ENCODE measurements at places on chromosomes 3 and 15.

DNA sequence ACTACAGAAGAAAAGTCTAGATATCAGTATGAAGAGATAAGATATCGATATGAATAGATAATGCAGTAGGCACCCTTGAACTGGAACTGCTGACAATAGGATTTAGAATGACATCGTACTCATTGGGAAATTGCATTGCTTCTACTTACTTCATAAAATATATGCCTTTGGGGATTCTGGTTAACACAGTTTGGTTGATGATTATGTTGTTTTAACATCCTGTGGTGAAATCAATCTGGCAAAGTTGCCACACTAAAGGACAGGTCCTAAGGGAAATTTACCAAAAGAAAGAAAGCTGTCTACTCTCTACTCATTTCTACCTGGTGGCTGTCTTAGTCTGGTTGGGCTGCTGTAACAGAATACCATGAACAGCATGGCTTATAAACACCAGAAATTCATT lies 417.4 kb upstream of the DPH6 start:
- DNase-seq, result no peak

DNA sequence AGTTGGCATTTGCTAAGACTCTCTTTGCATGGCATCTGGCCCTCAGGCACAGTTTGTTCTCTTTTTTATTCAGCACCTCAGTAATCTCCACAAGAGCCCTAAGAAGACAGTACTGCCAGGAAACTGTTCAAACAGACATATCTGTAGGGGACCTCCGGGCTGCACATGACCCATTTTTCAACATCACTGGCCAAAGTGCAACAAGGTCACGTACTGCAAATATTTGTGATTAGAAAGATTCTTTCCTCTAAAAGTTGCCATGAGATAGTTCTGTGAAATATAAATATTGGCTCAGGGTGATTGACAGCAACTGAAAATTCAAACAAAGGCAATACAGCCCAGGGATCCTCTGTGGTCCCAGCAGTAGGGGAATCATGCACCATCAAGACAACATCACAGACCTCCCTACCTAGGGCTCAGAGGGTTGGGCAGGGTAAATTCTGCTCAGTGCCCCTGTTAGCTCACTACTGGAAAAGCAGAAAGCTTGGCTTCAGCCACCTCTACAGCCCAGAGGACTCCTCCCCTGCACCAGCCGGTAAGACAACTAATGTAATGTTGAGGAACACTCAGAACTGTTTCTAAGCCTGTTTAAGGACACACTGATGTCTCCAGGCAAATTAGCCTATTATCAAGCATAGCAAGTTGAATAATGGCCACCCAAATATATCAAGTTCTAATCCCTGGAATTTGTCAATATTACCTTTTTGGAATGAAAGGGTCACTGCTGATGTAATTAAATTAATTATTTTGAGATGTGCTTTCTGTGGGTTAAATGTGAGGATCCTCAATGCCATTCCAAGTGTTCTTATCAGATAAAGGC lies 117.4 kb upstream of the LPP start:
- no peak for DNase-seq

DNA sequence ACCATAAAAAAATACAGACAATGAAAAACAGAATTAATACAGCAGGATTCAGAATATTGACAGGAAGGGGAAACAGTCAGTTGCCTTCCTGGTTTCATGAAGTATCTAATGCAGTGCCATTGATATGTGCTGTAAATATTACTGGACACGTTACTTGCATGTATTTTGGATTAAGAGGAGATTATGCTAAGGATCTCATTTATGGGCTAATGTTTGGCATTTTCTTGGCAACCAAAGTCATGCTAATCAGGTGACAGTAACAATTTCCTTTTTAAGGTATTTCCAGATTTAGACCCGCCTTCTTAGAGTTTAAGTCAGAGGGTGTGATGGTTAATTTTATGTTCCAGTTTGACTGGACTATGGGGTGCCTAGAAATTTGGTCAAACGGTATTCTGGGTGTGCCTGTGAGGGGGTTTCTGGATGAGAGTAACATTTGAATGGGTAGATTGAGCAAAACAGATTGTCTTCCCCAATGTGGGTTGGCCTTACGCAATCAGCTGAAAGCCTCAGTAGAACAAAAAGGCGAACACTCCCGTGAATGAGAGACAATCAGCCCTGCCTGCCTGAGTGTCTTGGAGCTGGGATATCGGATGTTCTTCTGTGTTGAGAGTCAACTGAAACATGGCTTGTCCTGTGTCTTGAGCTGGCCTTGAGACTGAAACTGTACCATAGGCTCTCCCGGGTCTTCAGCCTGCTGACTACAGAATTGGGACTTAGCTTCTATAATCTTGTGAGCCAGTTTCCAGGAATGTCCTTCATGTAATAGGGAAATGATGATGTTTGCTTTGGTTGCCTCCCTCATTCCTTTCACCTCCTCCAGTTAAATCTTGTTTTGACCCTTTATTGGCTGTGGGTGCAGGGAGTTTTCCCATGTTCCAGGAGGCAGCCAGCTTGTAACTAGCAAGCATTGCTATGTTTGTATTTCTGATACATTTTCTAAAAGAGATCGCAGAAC lies 10.5 kb downstream of the SQOR start:
- no peak for DNase-seq

GRCh38 chr15:85421116-85421925 lies 40.9 kb downstream of the AKAP13 start:
- DNase-seq, result no peak

- no peak for DNase-seq
These were observed at the start of gene PLA1A for GRCh38 chr3:119597548-119598288. Gene PLA1A (plus strand): TSS chr3:119597885. CDS start chr3:119597914, 29 bp downstream.

- no peak for DNase-seq
These were observed 160.4 kb downstream of the UACA start for GRCh38 chr15:70602834-70603560.

GRCh38 chr3:99118381-99118780 lies 216.9 kb upstream of the DCBLD2 start:
- no peak for DNase-seq

DNA sequence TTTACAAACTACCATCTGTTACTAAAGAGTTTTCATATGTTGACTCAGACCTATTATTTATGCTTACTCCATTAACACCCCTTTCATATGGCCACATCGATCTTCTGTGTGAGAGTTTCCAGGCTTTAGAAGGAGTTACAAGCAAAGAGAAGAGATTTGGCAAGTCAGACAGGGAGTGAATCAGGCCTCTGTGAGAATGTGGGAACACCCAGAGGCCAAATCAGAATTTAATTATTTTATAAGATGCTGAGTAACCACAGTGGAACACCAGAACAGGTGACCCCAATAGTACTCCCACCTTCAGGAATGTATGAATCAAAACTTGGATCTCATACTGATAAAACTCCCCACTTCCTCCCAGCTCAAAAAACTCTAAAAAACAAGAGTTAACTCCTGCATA lies 42.0 kb downstream of the IFT57 start:
- no peak for DNase-seq

- DNase-seq, result no peak
These were observed 25.3 kb downstream of the MEF2A start for GRCh38 chr15:99590913-99591646.

DNA sequence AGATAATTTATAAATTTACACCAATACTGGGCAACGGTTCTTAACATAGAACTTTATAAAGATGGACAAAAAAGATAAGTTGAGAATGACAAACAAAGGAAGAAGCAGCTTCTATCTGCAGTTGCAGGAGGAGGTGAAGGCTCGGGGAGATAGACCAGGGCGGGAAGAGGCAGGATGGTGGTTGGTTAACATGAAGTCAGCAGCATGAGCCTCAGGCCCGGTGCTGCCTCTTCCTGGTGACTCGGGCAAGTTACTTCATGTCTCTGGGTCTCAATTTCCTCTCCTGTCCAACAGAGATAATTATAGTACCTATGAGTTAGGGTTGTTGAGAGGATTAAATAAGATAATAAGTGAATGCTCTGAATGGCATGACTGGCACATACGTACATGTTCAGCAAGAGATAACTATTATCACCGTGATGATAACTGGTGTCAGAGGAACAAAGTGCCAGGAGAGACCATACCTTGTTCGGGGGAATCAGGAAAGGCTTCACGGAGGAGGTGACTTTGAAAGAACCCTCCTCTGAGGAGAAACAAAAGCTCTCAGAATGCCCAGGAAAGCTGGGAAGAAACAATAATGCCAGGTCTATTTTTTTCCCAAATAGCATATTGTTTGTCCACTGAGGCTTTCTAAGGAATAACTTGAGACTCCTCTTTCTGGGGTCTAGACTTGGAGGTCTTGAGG lies 4.4 kb downstream of the PAK6 start:
- DNase-seq, result no peak

- no peak for DNase-seq
These were observed 102.7 kb downstream of the IMPG2 start for GRCh38 chr3:101217472-101218245.

DNA sequence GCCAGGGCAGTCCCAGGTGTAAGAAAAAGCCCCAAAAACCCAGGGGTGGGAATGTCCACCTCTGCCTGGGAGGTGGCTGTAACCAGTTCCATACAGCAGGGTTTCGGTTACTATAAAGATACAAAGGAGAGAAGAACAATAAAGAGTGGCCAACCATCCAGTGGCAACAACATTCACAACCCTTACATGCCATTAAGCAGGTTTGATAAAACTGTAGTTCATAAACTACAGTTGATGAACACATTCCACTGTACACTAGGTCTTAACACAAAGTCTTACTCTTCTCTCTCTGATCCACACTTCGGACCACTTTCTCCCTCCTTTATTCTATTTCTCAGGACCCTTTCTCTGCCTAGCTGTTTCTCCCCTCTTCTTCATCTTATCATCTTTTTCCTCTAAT lies 152.0 kb downstream of the TLE3 start:
- no peak for DNase-seq

- DNase-seq, result no peak
These were observed 9.4 kb downstream of the CEMIP start for GRCh38 chr15:80788536-80788935.
